ENCODE measurements at places on chromosomes 16 and 17.
A peak's percentile ranks its signal among the peaks of the same experiment; 100 is the strongest.

DNA sequence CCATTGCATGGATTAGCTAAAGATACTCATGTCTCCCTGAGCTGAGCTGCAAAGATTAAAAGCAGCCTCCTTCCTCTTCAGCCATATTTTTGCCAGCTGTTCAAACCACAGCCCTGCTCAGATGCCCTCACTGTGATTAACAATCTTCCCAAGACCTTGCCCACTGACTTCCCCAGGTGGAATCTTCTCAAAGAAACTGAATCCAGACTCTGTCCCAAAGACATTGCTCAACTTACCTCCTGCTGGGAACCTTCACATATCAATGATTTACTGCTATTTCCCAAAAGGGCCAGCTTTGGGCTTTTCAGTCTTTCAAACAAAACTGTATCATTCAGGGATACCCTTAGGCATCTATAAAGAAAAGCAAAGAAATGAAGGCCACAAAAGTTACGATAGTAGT is 9.2 kb downstream of the C17orf67 start:
- DNase-seq = no peak

DNA sequence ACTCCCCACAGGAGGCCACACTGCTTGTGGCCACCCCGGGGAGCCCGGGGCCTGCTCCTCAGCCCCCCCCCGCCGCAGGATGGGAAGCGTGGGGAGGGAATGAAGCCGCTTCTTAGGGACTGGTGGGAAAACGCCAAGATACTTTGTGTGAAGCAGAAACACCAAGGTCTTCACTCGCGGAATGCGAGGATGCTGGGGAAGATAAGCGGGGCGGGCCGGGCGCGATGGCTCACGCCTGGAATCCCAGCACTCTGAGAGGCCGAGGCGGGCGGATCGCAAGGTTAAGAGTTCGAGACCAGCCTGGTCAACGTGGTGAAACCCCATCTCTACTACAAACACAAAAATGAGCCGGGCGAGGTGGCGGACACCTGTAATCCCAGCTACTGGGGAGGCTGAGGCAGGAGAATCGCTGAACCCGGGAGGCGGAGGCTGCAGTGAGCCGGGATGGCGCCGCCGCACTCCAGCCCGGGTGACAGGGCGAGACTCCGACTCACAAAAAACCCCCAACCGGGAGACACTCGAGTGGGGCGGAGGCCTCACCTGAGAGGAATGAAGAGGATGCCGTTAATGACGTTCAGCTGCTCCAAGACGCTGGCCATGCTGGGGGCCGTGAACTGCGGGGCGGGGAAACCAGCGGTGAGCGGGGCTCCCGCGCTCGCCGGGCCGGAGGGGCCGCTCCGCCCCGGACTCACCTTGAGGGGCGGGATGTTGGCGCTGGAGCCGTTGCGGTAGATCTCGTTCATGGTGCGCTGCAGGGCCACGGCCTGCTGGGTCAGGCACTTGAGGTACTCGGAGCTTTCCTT is 20.3 kb downstream of the CLUH start:
- DNase-seq = no peak

DNA sequence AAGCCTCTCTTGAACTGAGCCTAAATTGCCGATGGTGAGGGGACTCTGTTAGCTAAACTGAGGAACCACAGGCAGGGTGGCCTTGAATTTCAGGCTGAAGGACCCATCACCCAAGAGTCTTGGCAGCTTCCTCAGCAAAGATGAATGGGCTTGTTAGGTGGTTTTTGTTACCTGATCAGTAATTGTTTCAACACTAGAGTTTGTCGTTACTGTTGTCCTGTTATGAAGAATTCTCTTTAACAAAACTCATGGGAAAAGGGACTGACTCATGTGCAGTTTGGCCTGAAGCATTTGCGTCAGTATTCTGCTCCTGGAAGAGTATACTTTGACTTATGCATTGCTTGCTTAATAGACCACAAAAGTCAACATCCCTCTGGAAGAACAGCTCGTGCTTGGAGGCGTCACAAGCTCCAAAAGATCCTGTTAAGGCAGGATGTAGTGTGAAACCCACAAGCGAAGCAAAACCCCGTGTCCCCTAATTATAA is 206.0 kb downstream of the IRX3 start:
- DNase-seq = no peak

GRCh38 chr16:23453338-23454052 is 506 bp upstream of the COG7 start:
- no peak for DNase-seq

GRCh38 chr16:65771707-65772106 is 594.8 kb upstream of the CDH5 start:
- no peak for DNase-seq

DNA sequence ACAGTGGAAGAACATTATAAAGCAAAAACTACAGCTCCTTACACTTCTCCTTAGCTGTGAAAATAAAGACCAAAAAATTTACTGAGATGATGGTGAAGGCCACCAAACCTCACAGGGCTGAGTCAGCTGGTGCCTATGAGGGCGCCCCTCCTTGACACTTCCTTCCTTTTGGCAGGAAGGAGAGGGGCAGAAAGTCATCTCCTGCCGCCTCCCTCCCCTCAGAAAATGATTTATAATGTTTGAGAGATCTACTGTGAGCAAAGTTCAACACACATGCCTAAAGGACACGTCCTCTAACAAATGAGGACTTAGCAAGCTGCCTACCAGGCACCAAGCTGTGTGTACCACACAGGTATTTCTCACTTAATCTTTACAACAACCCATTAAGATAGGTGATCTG is 245.7 kb downstream of the PRKCA start:
- DNase-seq = no peak

GRCh38 chr16:58756650-58757332 is 22.7 kb upstream of the GOT2 start:
- no peak for DNase-seq

DNA sequence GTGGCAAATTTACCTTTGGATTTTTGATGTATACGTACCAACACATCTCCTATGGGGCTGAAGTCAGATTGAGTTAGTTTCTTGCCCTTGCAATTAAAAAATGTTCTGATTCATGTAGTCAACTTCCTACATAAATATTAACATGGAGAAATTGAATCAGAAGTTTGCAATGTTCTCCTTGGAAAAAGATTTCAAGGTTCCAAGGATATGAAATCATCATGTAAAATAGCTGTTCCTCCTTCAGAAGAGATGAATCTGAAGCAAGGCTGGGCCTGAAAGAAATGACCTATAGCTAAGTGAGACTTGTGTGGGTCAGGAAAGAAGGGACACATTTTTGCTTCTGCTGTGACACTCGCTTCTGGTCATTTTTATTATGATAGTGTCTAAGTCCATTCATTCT is 131.7 kb downstream of the RGS9 start:
- DNase-seq = no peak

DNA sequence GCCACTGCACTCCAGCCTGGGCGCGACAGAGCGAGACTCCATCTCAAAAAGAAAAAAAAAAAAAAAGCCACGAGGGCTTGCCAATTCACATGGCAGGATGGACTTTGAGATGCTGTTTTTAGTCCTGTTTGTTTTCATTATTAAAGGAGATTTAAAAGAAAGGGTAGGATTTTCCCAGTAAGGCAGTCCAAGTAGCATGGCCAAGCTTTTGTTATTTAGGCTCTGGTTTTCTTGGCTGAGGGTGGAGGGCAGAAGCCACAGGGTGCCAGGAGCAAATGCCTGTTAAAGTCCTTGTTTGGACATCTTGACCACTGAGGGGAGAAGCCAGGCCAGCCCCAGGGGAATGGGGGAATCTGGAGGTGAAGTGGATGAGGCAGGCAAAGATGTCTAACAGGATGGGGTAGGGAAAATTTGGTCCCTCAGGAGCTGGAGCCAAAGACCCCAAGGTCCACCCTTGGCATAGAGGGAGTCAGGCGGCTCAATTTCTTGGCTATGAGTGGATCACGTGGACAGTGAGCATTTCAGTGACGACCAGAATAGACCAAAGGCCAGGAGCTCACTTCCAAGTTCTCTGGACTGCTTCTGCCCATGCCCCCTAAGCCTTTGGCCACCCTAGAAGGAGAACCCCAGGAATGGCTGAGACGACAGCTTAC is 20.8 kb upstream of the PLLP start:
- DNase-seq = no peak

DNA sequence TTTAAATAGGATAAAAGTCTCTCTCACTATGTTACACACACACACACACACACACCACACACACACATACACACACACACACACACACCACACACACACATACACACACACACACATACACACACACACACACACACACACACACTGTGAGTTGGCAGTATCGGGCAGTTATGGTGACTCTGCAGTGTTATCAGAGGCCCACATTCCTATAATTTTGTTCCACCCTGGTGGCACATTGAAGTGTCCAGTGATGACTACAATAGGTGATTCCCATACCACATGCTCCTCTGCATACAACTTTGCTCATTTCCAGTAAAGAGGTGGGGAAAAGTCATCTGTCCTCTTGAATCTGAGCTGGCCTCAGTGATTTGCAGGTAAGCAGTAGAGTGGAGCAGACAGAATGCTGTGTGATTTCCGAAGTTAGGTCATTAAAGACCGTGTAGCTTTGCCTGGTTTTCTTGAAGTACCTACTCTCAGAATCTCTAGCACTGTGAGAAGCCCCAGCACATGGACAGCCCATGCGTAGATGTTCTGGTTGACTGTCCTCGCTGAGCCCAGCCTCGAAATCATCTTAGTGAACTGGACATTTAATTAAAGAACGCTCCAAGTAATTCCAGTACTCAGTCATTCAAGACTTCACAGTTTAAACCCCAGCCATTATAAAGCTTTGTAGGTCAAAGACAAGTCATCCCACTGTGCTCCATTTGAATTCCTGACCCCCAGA is 836.6 kb upstream of the SOX9 start:
- no peak for DNase-seq

GRCh38 chr17:50075446-50076032 is 19.6 kb upstream of the PDK2 start:
- no peak for DNase-seq

GRCh38 chr17:50261051-50261915 is 13.0 kb upstream of the TMEM92 start:
- no peak for DNase-seq

- peak; percentile 95 for DNase-seq
Measured at GRCh38 chr17:76540381-76541300, 797 bp downstream of the PRCD start.

GRCh38 chr16:83733301-83733700 is 74.5 kb upstream of the HSBP1 start:
- no peak for DNase-seq

DNA sequence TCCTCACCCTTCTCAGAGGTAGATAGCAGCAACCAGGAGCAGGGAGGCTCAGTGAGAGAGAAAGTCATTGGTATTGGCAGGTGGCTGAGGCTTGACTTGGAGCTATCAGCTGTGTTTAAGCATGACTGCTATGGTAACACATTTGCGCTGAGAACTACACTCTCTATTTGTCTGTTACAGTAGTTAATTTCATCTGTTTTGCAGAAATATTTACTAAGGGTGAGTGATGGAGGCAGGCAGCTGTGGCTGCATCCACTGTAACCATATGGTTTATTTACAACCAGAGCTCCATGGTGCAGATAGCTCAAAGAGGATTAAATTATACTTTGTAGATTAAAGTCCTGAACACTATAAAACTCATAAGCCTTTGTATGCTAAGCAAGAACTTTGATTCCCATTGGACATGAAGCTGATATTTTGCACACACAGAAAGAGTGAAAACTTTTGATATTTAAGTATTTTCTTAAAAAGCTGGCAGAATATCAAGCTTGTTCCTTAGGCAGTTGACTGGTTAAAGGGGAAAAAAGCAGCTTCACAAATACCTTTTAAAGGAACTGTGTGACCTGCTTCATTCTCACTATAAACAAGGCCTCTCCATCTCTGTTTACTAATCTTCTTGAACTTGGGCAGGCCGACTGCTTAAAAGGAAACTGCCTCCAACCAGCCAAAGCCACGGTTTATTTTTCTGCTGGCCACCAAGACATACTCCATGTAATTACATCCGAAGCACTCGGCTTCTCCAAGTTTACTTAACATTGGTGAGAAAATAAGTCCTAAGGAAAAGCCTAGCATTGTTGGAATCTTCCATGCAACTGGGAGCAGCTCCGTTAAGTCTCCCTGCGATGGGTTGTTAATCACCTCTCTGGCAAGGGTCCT is 299.8 kb upstream of the ZFHX3 start:
- no peak for DNase-seq

DNA sequence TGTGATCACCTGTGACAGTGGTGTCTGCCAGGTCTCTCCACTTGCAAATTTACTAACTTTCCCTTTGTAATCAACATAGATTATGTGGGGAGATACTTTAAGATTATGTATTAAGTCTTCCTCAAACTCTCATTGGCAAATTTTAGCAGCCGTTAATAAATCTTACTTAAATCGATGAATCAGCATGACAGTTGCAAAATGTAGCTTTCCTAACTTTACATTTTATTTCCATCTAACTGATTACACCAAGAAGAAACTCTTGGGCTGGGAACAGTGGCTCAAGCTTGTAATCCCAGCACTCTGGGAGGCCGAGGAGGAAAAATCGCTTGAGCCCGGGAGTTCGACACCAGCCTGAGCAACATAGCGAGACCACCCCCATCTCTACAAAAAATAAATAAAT is 23.3 kb upstream of the CPNE2 start:
- DNase-seq = no peak

GRCh38 chr17:80377798-80378197 is 37.2 kb upstream of the ENDOV start:
- DNase-seq = no peak

DNA sequence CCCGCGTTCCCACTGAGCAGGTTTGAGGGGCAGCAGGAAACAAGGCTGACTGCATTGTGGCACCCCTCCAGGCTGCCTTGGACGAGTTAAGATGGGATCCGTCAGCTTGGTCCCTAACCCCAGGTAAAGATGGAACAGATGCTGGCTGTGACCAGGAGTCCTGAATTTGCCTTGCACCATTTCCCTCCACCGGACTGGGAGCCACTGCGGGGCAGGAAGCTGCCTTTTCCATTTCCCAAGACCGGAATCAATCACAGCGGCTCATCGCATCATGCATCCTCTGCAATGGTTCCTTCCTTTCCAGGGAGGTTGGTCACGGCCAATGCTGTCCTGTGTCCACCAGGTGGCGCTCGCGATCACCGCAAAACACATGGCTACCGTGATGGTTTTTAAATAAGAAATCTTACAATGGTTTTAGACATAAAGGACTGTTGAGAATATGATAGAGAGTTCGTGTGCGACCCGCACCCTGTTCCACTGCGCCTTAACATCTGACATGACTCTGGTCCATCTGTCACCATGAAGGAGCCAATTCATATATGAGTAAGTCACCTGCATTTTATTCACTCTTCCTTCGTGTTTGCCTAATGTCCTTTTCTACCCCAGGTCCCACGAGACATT is 6.8 kb upstream of the MEAK7 start:
- DNase-seq = peak; percentile 79

Data from right renal cortex interstitium (tissue), 3 donors.